ENCODE measurements at places on chromosomes 1 and 21.
A peak's percentile ranks its signal among the peaks of the same experiment; 100 is the strongest.

DNA sequence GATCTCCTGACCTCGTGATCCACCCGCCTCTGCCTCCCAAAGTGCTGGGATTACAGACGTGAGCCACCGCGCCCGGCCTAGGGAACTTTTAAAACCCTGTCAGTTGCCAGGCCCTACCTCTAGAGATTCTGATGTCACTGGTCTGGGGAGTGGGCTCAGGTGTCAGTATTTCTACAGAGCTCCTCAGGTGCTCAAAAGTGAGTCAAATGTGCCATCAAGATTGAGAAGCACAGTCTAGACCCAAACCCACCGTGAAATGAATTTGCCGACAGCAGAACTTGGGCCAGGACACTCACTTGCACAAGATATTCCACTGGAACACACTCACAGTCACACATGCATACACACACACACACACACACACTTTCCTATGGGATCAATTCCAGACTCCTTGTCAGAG, 215.5 kb downstream of the RRAGC start:
- DNase-seq = no peak

GRCh38 chr1:76864383-76864782, 2.9 kb upstream of the ST6GALNAC5 start:
- DNase-seq = no peak

- DNase-seq = no peak
Measured at GRCh38 chr1:235275836-235276235, 52.1 kb downstream of the ARID4B start.

GRCh38 chr1:153945131-153945794, 1.3 kb downstream of the DENND4B start:
- peak; percentile 87 for DNase-seq

GRCh38 chr1:55612988-55613387, 397.8 kb upstream of the USP24 start:
- DNase-seq = no peak

DNA sequence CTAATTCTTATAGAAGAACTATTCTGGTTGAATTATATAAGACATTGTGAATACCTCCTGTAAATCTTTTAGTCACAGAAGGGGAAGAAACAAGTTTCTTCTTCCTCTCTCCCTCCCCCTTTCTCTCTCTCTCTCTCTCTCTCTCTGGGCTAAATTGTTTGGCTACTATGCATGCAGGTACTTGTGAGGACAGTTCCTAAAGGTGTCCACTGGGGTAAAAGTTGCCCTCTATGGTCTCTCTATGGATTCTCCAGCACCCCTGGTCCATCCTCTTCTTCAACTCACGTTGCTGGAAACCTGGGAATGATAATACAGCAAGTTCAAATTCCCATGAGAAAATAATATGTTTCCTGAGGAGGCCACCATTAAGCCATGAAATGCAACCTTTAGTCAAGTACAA, 5.8 kb downstream of the OR6K3 start:
- DNase-seq = no peak

DNA sequence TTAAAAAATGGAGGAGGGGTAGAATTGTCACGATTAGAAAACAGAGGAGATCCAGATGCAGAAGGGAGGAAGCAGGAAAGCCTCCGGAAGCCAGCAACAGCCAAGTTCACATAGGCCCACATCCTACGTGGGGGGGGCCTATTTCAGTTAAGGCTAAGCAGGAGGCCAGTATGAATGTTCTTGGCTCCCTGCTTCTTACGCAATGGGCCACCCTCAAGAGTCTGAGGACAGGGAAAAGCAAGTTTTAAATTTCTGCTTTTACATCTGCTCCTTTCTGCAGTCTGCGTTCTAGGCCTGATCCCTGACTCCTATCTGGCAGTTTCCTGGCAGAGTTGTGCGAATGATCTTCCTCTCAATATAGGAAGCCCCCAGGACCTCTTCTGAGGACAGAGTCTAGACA, 30.6 kb downstream of the RABIF start:
- DNase-seq = no peak

DNA sequence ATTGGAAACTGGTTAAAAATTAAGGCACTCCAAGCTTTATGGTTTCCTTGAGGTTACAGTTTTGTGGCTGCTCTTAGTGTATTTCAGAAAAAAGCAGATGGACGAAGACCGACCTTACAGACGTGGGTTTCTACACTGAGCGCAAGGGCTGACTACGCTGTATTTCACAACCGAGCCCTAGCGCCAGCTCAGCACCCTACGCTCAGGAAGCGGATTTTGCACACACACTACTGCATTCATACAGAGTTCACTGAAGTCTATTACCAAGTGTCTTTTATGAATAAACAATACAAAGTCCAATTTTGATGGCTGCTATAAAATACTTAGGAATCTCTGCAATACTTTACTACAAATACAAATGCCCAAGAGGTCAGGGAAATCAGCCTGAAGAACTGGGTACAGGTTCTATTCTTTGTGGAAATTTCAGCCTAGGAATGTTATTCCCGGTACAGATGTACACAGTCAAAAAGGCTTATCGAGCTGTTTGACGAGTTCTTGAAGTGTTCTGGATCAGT, 23.8 kb downstream of the PTTG1IP start:
- DNase-seq = no peak

- no peak for DNase-seq
Measured at GRCh38 chr1:20821466-20821865, 34.4 kb upstream of the HP1BP3 start.

- no peak for DNase-seq
Measured at GRCh38 chr1:76003946-76004345, 70.6 kb upstream of the ST6GALNAC3 start.

- no peak for DNase-seq
Measured at GRCh38 chr1:66925558-66925910, 744 bp downstream of the MIER1 start.

GRCh38 chr21:44397431-44398031, 44.1 kb downstream of the TRPM2 start:
- no peak for DNase-seq

- no peak for DNase-seq
Measured at GRCh38 chr1:61254634-61255357, 172.4 kb downstream of the NFIA start.

DNA sequence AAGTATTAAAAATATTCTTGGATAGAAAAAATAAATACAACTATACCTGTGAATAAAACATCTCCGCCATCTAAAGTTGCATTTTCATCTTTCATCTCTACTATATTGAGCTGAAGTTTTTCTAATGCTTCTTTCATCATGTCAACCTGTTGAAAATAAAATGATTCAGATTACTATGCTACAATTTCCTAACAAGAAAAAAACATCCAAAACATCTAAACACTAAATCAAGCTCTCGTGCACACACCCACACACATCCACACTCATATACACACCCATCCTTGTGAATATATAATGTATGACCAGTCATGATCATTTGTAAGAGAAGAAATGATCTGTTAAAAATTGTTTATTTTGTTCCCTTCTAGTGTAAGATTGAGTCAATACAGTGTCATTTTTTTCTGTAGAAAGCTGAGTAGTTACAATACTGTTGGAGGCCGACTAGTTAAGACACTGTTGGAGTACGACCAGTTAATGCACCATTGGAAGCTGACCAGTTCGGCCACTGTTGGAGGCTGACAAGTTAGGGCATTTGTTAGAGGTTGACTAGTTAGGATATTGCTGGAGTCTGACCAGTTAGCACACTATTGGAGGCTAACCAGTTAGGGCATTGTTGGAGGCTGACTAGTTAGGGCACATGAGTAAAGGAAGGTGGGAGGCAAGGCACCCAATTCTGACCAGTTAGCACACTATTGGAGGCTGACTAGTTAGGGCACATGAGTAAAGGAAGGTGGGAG, 82.4 kb upstream of the BCL10 start:
- no peak for DNase-seq

DNA sequence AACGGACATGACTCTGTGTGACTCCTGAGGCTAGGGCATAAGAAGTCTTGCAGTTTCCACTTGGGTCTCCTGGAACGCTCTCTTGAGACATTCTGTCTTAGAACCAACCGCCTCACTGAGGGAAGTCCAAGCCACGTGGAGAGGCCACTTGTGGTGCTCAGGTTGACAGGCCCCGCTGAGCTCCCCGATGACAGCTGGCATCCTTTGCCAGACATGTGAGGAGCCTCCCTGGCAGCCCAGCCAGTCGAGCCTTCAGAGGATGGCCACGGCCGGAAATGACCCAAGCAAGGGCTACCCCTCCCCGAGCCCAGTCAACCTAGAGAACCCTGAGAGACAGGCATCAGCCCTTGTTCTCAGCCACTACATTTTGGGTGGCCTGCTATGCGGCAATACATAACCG, 20.7 kb downstream of the PLEKHA6 start:
- DNase-seq = no peak

- no peak for DNase-seq
Measured at GRCh38 chr1:53592521-53592982, 133.4 kb downstream of the DMRTB1 start.

DNA sequence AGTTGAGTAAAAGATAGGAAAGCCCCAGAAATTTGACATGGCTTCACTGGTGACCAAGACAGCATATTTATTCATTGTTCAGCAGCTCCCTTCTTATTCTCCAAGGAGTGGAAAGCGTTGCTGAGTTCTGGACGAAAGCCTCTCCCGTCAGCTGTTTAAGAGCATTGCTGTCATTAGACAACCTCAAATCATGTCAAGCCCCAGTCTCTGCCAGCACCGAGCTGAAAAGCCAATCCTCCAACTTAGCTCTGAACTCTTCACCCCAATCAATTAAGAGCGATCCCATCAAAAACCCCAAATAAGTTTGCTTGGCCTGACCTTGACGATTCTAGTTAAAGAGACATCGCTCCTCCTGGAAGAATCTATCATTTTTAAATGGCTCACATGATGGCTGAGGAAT, 110.8 kb downstream of the PLPP3 start:
- DNase-seq = no peak

DNA sequence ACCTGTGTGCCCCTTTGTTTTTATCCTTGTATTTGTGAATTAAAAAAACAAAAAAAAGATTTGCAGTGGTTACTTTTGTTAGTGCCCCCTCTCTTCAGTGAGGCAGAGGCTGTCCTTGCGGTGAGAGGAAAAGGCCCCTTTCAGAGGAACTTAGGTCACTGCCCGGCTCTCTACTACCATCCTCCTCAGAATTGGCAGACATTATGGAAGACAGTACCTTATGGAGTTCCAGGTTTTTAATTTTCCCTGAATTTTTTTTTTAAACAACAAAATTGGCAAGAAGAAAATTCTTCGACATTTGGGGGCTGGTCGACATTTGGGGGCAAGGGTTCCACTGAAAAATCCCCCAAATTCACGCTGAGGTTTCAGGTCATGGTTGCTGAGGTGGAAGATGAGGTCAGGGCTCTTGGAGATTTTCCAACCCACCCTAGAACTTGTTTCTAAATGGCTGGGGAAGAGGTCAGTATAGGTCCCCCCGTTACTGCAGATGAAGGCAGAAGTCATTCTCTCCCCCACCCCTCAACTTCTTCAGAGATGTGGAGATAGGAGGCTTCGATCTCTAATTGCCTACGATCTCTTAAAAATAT, 5.3 kb downstream of the RXFP4 start:
- no peak for DNase-seq

DNA sequence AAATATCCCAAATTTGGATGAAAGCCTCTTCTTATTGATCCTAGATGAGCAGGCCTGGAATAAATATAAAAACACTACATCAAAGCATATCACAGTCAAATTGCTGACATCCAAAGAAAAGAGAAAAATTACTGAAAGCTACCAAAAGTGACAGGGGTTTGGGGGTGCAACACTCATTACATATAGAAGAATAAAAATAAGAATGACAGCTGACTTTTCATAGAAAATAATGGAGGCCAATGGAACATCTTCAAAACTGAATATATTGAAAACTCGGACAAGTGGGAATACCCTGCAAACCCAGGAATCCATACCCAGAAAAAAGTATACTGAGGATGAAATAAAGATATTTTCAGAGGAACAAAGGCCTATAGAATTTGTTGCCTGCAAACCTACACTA, 84.0 kb downstream of the FOXJ3 start:
- no peak for DNase-seq

DNA sequence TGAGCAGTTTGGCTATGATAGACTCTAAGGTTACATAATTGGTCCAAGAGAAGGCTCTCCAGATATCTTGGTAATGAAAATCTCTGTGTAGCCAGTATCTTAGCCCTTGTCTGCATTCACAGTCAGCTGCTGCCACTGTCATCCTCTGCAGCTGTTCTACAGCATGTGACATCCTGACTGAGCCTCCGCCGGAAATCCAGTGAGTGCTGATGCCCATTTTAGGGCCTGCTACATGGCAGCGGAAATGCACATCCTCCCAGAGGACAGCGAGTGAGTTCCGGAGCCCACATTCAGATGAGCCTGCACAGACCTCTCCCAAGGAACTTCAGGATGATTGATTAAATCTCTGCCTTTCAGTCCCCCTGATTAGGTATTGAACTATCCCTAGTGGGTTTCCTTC, 237.1 kb downstream of the HHIPL2 start:
- DNase-seq = no peak

DNA sequence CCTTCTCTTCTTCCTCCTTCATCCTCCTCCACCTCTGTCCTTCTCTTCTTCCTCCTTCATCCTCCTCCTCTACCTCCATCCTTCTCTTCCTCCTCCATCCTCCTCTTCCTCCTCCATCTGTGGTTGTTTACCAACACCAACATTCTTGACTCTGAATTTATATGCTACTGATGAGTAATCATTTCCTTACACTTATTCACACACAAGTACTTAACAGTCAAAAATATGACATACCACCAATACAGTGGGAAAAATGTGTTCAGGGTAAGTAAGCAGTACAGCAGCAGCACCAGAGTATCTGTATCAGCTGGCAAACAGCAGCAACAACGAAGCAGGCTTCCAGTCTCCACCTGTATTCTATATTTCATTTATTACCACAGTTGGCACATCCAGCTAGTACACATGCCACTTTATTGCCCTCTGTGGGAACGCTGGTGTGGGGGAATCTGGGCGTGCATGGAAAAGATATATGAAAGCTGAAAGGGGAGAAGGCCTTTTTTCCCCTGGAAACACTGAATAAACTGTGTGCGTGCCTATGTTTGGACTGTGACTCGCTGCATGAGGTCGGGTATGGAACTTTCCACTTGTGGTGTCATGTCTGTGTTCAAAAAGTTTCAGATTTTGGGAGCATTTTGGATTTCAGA, 16.0 kb downstream of the ADSS2 start:
- DNase-seq = no peak

- no peak for DNase-seq
Measured at GRCh38 chr1:185239861-185240260, 77.2 kb downstream of the IVNS1ABP start.

Data from CD8-positive, alpha-beta T cell (primary cell).